ENCODE measurements at places on chromosomes 11 and 22.
A peak's percentile ranks its signal among the peaks of the same experiment; 100 is the strongest.

GRCh38 chr11:9905501-9905951 is 241.6 kb downstream of the SWAP70 start:
- DNase-seq: no peak

- DNase-seq: no peak
Observed at GRCh38 chr22:37753746-37754145, 54.0 kb upstream of the GCAT start.

DNA sequence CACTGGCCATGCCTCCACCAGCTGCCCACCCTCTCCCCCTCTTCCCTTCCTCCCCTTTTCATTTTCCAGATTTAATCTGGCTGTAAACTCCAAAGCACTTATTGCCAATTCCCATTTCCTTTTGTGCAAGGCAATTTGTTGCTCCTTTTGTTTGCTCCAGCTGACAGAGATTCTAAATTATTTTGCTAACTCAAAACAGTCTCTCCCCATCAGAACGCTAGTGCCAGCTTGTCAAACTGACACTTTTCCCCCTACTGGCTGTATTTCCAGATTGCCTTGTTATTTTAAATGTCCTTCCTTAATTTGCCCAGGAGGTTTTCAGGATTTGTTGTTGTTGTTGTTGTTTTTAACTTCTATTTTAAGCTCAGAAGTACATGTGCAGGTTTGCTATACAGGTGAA is 57.0 kb upstream of the PAK1 start:
- no peak for DNase-seq

- peak; percentile 94 for DNase-seq
Observed at GRCh38 chr22:50525104-50525857, at the start of gene SCO2. Gene SCO2, minus strand, starts transcription at chr22:50525598. Its CDS starts 1,187 bp downstream, at chr22:50524411.

- DNase-seq: no peak
Observed at GRCh38 chr22:26918226-26918625, 260.8 kb downstream of the MIAT start.

DNA sequence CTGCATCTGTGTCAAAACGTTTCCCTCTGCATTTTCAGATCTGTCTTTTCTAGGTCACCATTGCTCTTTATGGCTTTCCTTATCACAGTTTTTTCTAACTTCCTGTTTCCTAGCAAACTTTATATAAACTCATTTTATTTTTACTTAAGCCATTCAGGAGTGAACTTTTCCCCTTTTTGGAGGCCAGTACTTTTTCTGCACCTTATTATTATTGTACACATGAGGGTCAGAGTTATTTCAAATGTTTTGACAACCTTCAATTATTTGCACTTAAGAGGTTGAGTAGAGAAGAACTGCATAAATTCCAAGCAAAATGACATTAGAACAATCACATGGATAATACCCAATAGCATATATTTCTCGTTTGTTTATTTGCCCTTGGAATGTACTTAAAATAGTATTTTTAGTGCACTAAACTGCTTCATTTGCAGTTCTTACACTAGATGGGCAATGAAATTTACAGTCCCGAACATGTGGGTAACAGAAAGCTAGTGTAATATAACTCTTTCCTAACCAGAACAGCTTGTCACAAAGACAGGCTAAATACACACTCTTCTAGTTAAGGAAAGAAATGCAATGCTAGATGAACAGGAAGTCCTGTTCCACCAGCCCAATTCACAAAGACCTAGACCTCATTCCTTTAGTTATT is 79.5 kb downstream of the UBASH3B start:
- no peak for DNase-seq

DNA sequence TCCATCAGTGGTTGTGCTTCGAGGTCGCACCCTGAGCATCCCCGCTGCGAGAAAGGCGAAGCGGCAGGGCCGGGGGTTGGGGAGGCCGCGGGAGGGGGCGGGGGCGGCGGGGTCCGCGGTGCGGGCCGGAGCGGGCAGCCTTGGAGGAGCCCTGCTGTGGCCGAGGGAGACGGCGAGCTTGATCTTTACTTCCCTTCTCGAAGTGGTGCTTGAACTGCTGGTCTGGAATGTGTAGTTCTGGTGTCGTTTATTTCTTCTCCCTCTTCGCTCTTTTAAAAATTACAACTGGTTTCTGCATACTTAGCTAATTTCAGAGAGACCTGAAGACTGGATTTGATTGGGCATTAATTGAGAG is 1.1 kb downstream of the APLP2 start:
- no peak for DNase-seq

GRCh38 chr22:45319324-45319685 is 9.6 kb downstream of the FAM118A start:
- DNase-seq: no peak

- DNase-seq: no peak
Observed at GRCh38 chr11:78706551-78706950, 131.9 kb upstream of the NARS2 start.

Measured in HT-29 (cell line).